Stimulated activated CD8-positive, alpha-beta memory T cell treated with anti-CD3 and anti-CD28 coated beads, Interleukin-4, amount 100 ng/mL, for 4 hours (primary cell): ENCODE measurements at places on chromosomes 16 and 17.

- DNase-seq, result no peak
Measured at GRCh38 chr17:50614471-50615051, 20.1 kb upstream of the ABCC3 start.

DNA sequence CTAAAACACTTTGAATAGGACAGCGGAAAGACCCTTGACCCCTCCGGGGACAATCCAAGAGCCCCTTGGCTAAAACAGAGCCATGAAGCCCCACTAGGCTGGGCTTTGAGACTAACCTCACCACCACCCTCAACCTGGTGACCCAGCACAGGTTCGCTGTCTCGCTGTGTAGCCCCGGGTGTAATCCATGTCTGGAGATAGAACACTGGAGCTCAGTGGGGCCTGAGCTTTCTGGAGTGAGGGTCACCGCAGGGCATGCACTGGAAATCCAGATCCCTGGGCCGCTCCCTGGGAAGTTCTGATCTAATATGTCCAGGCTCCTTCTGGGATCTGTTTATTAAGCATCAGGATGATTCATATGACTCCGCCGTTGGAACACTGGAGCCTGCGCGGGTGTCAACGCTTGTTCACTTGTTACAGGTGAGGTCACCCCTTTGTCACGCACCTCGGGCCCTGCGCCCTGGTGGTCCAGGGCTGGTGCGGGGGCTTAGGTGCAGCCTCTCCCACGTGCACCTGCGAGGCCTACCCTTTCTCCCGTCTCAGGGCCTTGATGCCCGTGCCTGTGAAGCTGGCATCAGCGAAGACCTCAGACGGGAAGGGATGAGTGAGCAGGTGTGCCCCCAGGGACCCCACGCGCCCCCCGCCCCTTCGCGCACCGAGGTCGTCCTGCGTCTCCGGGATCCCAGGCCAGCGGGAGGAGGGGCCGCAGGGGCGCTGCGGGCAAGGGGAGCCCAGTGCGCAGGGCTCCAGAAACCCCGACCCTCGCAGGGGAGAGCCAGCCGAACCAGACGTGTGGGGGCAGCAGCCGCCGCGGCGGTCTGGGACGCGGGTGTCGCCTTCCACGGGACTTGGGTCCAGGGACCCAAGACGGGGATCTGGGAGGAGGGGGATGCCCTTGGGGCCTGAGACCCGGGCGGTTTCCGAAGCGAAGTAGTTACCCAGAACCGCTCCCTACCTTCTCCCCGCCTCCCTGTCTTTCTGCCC is 224.1 kb upstream of the FOXF1 start:
- no peak for DNase-seq

GRCh38 chr16:72974142-72974769 is 73.7 kb downstream of the ZFHX3 start:
- DNase-seq, result no peak

DNA sequence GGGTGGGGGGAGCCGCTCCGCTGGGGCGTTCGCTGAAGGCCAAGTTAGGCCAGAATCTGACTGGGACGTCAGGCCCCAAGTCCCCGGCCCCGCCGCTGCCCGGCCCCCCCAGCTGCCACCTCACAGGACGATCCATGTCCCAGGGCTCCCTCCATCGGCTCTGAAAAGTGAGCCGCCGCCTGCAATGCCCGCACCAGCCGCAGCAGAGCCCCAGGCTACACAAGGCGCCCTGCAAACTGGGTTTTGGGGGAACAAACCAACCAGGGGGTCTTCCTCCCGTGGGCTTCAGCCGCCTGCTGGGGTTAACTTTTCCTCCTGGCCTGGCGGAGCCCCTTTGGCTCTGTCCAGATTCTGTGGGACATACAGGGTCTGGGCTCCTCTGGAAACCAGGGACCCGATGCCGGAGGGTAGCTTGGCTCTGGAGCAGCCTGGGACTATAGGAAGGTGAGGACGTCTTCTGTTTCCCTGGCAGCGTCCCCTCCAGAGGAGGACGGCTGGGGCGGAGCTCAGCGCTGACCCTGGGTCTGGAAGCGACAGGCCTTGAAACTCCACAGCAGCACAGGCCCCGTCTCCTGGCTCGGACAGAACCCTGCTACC is 835 bp downstream of the NME4 start:
- no peak for DNase-seq

GRCh38 chr17:56978441-56979090 is 635 bp downstream of the SCPEP1 start:
- no peak for DNase-seq

DNA sequence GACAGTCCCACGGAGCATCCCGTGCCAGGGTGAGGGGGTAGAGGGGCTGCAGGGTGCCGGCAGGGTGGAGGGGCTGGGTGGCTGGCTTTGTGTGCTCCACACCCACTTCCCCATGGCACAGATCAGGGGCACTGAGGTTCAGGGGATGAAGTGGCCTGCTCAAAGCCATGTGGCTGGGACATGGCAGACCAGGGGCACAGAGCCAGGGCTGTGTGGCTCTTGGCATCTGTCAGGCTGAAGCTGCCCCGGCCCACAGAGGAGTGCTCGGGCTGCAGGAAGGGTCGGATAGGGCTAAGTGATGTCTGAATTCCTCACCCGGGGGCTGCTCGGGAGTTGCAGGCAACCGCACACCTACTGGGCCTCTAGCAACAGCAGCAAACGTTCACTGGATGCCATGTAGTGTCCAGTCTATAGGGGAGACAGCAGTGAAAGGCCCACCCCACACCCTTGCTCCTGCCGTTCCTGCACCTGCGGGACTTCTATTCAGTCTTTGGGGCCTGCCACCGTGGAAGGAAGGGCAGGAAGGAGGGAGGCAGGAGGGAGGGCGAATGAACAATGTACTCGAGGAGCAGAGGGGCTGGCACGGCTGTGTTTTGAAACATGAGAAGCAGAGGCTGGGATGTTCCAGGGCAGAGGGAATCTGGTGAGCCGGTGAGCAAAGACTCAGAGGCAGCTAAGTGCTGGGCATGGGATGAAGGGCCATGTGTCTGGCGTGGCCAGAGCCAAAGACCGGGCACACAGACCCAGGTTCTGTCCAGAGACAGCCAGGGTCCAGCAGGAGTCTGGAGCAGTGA is 15.1 kb downstream of the SLC5A10 start:
- DNase-seq, result no peak

DNA sequence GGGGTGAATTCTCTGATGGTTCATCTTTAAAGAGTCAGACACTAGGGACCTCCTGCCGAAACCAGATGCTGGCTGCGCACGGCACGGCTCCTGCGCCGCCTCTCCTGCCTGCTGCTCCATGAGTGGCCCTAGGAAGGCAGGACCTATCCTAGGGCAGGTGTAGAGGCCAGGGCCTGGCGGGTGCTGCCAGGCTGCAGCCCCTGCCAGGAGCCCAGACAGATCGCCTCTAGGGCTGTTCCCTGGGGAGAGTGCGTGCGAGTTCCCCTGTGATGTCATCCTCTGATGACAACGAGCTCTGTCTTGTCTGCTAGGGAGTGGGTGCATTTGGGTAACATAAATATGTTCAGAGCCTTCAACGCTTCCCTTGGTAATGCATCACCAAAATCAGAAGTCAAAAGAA is 23.9 kb downstream of the SLC38A10 start:
- no peak for DNase-seq

- DNase-seq, result no peak
Measured at GRCh38 chr17:732902-733720, 715 bp downstream of the TLCD3A start.

DNA sequence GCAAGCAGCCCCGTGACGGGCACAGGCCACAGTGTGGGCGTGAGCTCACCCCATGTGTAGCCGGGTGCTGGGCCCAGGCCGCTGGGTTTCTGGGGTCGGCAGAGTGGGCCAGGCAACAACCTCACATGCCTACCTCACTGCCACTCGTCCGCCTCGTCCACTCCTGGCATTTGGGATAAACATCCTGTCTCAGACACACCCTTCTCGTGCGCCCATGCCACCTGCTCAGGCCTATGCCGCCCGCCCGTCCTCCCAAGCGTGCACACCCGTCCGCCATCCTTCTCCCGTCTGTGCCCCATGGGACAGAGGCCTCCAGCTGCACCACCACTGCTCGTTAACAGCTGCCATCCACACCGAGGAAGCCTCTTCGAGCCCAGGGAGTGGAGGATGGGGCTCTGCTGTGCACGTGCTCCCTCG is 64.3 kb downstream of the KLHDC4 start:
- DNase-seq, result no peak

- DNase-seq, result no peak
Measured at GRCh38 chr17:66762276-66762675, 72.6 kb upstream of the CACNG5 start.
